ENCODE measurements at places on chromosomes 11 and 22. TPM values are rescaled to one million over a fixed set of nuclear protein-coding genes. Genes with fewer than 3 reads are reported as not detected.

Gene PATE2
- total RNA-seq = not detected

Gene ZNRD2
- 32.3 TPM for total RNA-seq

Gene SLCO2B1
- total RNA-seq = 145 TPM

Gene MFNG
- total RNA-seq = 46.4 TPM

Gene POU2AF2
- total RNA-seq = not detected

Gene WBP2NL
- 1.8 TPM for total RNA-seq

Gene OR2AT4
- not detected for total RNA-seq

DNA sequence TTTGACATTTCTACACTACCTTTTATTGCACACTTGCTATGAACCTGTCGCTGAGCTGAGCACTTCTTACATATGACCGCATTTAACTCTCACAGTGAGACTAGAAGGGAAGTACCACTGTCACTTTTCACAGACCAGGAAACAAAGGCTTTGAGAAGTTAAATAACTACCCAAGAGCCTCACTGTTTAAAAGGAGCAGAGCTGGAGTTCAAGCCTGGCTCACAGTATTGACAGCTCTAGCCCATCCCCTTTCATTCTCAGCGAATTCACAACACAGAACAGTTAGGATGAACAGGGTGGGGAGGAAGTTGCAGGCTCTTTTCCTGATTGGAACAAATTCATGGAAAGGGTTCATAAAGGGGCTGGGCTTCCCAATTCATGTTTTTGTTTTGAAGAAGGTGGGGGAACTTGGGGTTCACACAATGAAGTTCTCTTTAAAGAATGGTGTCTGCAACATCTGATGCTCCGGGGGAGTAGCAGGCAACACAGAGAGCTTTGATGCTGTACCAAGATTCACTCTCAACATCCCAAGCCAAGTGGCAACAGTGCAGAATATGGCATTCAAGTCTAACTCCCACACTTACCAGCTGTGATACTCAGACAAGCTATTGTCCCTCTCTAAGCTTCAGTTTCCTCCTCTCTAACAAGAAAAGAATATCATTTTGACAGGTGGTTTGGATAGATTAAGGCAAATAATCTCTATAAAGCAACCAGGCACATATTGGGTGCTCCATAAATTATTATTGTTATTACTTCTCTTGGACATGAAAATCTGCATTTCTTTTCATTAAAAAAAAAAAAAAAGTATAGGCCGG is 17.2 kb downstream of the SCGB1A1 start:
- no peak overlapping the region for H3K4me3 ChIP-seq
- DNase-seq = no peak
- no peak overlapping the region for H3K27ac ChIP-seq
- no peaks in the 10 kb centered on the region for H3K36me3 ChIP-seq
- H3K4me1 ChIP-seq = peaks cover 5% of the 10 kb centered on the region

GRCh38 chr11:103327721-103328120 is 218.5 kb downstream of the DYNC2H1 start:
- H3K27ac ChIP-seq = no peak overlapping the region
- no peak overlapping the region for H3K4me3 ChIP-seq
- no peaks in the 10 kb centered on the region for H3K36me3 ChIP-seq

GRCh38 chr11:92657226-92657625 is 312.2 kb upstream of the MTNR1B start:
- H3K4me1 ChIP-seq = no peaks in the 10 kb centered on the region
- H3K36me3 ChIP-seq = no peaks in the 10 kb centered on the region
- no peak overlapping the region for H3K27ac ChIP-seq
- no peak for DNase-seq
- no peak overlapping the region for H3K4me3 ChIP-seq
- H3K27me3 ChIP-seq = no peaks in the 10 kb centered on the region

DNA sequence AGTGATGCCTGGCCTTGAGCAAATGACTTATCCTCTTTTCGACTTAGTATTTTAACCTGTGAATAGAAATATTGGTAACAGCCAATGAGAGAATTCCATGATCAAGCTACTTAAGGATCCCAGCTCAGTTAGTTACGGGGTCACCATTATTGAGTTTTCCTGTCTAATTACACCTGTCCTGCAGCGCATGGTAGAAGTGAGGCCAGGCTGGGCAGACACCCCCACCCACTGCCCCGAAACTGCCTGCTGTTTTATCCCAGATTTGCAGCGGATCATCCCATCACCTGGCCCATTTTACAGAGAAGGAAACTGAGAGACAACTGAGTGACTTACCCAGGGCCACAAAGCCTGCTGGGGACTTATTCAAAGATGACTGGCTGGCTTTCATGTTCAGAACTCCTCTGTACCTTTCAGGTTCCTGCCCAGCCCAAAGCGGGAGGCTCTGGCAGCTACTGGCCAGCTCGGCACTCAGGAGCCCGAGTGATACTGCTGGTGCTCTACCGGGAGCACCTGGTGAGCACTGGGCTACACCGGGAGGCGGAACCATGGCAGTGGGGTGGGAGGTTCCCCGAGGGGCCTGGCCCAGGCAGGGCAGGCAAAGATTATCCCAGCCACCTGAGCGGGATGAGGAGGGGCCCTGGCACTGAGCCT is 1.4 kb downstream of the MUS81 start:
- DNase-seq = peak; percentile 65
- H3K4me3 ChIP-seq = peak overlapping the region; percentile 96
- H3K4me1 ChIP-seq = peaks cover 50% of the 10 kb centered on the region
- peaks cover 51% of the 10 kb centered on the region for H3K36me3 ChIP-seq

- peak; percentile 95 for DNase-seq
- peak overlapping the region; percentile 100 for H3K27ac ChIP-seq
- H3K4me1 ChIP-seq = peaks cover 45% of the 10 kb centered on the region
Observed at GRCh38 chr11:64185175-64185692, 737 bp upstream of the STIP1 start.

DNA sequence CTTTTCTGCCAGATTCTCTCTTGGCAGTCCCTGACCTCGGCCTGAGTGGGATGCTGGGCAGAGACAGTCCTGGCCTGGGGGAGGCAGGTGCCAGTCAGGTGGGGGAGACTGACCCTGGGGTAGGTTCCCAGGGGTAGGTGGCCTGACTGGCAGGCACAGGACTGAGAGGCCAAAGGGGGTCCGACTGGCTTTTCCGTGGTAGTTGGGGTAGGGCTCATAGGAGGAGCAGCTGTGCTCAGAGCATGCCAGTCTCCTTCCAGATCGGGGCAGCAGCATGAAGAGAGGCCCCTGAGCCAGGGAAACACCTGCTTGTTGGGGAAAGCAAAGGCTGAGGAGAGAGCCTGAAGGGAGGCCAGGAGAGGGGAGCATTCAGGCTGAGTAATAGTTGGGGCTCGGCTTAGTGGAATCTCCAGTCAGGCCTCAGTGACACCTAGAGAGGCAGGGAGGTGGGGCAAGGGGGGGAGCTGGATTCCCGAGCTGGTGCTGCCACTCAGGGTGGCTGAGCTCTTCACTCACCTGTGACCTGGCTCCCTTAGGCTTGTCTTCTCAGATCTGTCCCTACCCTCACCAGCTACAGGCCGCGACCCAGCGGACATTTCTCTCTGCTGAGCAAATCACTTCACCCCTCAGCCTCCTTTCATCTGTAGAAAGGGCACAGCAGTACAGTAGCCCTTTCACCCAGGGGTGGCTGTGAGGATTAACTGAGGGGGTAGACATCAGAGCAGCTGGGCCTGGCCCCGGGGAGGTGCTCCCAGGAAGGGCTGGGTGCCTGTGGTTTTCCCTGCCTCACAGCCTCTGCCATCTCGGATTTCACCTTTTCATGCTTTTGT is 26.2 kb downstream of the MCM5 start:
- H3K4me1 ChIP-seq = peaks cover 9% of the 10 kb centered on the region
- no peak overlapping the region for H3K27ac ChIP-seq
- H3K4me3 ChIP-seq = no peak overlapping the region
- no peaks in the 10 kb centered on the region for H3K36me3 ChIP-seq
- no peak for DNase-seq

GRCh38 chr11:128469220-128469619 is 118.1 kb downstream of the ETS1 start:
- no peak for DNase-seq
- no peak overlapping the region for H3K4me3 ChIP-seq
- H3K4me1 ChIP-seq = peaks cover 37% of the 10 kb centered on the region
- no peak overlapping the region for H3K27ac ChIP-seq
- H3K36me3 ChIP-seq = no peaks in the 10 kb centered on the region
- no peaks in the 10 kb centered on the region for H3K27me3 ChIP-seq

DNA sequence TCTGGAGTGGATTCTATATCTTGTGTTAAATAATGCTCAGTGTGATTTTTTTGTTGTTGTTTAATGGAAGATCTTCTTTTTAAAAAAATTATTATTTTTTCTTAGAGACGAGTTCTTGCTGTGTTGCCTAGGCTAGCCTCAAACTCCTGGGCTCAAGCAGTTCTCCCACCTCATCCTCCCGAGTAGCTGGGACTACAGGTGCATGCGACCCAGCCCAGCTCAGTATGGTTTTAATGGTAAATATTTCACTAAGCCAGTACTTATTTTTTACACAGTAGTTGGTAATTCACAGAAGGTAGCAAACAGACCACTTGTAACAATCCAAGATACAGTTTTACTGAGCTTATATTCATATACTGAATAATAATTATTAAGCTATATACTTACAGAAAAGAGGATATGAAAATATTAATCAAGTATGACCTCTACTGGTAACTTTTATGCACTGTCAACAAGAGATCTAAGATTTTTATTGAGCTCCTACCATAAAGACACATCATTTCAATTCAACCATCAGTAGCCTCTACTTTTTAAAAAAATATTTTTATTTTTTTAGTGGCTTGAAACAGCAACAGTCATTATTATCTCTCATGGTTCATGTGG is 6.1 kb upstream of the CD59 start:
- H3K36me3 ChIP-seq = peaks cover 41% of the 10 kb centered on the region
- no peaks in the 10 kb centered on the region for H3K4me1 ChIP-seq
- no peaks in the 10 kb centered on the region for H3K27me3 ChIP-seq
- peak; percentile 29 for DNase-seq
- no peak overlapping the region for H3K4me3 ChIP-seq

DNA sequence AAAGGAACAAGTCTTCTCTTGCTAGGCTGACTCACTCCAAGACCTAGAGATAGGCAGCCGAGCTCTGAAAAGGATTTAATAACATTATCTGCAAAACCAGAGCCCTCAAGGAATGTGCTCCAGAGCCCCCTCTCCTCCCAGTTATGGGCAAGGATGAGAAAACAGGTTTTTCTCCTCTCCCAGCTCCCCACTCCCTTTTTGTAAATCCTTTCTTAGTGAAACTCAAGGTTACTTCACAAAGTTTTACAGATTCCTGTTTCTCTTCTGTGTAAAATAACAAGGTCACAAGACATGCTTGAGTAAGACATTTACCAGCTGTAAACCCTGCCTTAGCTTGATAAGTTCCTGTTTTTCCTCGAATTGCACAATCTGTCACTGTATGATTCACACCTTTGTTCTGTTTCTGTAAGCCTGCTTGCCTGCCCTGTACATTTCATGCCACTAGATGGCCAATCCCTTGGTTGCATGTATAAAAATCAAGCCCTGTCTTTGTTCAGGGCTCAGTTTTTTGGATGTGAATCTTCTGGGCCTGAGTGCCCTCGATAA is 489.4 kb downstream of the KCNA4 start:
- no peak for DNase-seq
- no peaks in the 10 kb centered on the region for H3K4me1 ChIP-seq
- peak overlapping the region; percentile 76 for H3K27ac ChIP-seq
- H3K36me3 ChIP-seq = no peaks in the 10 kb centered on the region
- H3K27me3 ChIP-seq = no peaks in the 10 kb centered on the region
- no peak overlapping the region for H3K4me3 ChIP-seq

DNA sequence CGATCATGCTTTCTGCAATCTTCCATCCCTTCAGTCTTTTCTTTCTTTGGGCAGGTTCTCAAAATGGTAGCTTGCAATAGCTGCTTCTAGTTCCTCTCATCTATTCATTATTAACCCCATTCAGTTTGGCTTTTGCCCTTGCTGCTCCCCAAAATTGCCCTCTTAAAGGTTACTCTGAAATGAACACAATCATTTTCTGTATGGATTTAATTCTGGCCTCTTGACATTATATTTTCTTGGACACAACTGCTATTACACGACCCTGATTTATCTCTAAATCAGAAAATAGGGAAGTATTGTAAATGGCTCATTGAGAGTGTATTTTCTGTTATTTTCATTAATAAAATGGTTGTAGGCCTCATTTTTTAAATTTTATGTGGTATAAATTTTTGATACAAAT is at the start of gene ANGPTL5:
Gene ANGPTL5, minus strand, starts transcription at position 101 of the 400 bp plus-strand sequence. CDS start 8,613 bp downstream, outside the sequence.
- no peaks in the 10 kb centered on the region for H3K36me3 ChIP-seq
- no peaks in the 10 kb centered on the region for H3K4me1 ChIP-seq
- DNase-seq = no peak
- H3K27ac ChIP-seq = peak within 1 kb of the TSS; percentile 88
- no peaks in the 10 kb centered on the region for H3K27me3 ChIP-seq

GRCh38 chr11:3056296-3057068 is 741 bp downstream of the CARS1 start:
- peak overlapping the region; percentile 87 for H3K4me3 ChIP-seq
- H3K36me3 ChIP-seq = peaks cover 21% of the 10 kb centered on the region
- no peaks in the 10 kb centered on the region for H3K27me3 ChIP-seq
- peak overlapping the region; percentile 37 for H3K27ac ChIP-seq
- no peak for DNase-seq
- peaks cover 5% of the 10 kb centered on the region for H3K4me1 ChIP-seq

GRCh38 chr11:409008-409599 is 5.7 kb downstream of the SIGIRR start:
- DNase-seq = no peak
- no peak overlapping the region for H3K4me3 ChIP-seq
- H3K4me1 ChIP-seq = peaks cover 14% of the 10 kb centered on the region
- H3K36me3 ChIP-seq = peaks cover 7% of the 10 kb centered on the region

- H3K27ac ChIP-seq = no peak overlapping the region
- no peaks in the 10 kb centered on the region for H3K36me3 ChIP-seq
- H3K4me3 ChIP-seq = no peak overlapping the region
- no peaks in the 10 kb centered on the region for H3K4me1 ChIP-seq
Observed at GRCh38 chr11:117946156-117946841, 17.1 kb upstream of the TMPRSS13 start.

DNA sequence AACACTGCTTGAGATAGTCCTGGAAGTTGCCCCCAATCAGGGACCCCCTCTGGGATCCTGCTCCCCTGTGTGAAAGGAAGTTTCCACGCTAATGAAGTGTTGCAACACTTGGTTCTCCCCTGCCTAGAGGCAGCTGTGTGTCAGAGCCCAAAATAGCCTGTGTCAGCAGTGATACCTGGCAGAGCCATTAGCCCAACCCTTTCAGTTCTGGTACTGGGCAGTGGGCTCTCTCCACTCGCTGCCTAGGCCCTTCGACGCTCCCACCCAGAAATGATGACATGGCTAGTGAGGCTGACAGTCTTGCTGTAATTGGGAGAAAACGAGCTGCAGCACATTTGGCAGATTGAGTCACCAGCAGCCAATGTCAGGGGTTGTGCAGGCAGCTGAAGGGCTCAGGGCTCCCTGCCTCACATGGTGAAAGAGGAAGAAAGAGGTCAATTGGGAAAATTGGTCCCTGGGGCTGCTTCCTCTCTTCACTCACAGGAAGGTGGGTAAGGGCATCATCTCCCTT is 1.4 kb upstream of the NXF1 start:
- peaks cover 8% of the 10 kb centered on the region for H3K4me1 ChIP-seq
- peak overlapping the region; percentile 93 for H3K27ac ChIP-seq
- H3K4me3 ChIP-seq = peak overlapping the region; percentile 90
- DNase-seq = no peak

- H3K36me3 ChIP-seq = no peaks in the 10 kb centered on the region
- H3K27me3 ChIP-seq = no peaks in the 10 kb centered on the region
- no peak overlapping the region for H3K4me3 ChIP-seq
- H3K27ac ChIP-seq = no peak overlapping the region
- no peaks in the 10 kb centered on the region for H3K4me1 ChIP-seq
Observed at GRCh38 chr11:133835593-133836548, 9.4 kb downstream of the SPATA19 start.
